Activated B cell treated with CpG ODN at 0.5 μM for 24 hours (primary cell): ENCODE measurements at places on chromosomes 7 and 10. TPM values are rescaled to one million over a fixed set of nuclear protein-coding genes. Genes with fewer than 3 reads are reported as not detected.

DNA sequence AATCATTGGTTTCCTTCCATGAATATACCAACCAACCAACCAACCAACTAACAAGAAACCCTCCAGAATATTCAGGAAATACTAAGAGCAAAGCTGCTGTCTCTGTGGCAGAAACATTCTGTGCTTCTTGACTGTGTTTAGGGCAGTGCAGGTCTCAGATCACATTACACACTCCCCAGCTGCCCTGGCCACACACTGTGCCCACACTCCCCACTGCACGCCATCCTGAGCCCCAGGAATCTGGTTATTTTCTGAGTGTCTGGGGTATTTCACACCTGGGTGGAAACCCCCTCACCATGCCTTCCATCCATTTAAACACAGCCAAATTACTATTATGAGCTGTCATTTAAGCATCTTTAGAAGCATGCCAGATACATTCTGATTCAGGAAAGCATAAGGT, 183.7 kb upstream of the ANK3 start:
- H3K27ac ChIP-seq = no peak overlapping the region
- H3K4me3 ChIP-seq = no peak overlapping the region
- peaks cover 16% of the 10 kb centered on the region for H3K27me3 ChIP-seq
- peaks cover 27% of the 10 kb centered on the region for H3K4me1 ChIP-seq

PTTG1IP2 gene
- total RNA-seq = not detected in 2 replicates

DNA sequence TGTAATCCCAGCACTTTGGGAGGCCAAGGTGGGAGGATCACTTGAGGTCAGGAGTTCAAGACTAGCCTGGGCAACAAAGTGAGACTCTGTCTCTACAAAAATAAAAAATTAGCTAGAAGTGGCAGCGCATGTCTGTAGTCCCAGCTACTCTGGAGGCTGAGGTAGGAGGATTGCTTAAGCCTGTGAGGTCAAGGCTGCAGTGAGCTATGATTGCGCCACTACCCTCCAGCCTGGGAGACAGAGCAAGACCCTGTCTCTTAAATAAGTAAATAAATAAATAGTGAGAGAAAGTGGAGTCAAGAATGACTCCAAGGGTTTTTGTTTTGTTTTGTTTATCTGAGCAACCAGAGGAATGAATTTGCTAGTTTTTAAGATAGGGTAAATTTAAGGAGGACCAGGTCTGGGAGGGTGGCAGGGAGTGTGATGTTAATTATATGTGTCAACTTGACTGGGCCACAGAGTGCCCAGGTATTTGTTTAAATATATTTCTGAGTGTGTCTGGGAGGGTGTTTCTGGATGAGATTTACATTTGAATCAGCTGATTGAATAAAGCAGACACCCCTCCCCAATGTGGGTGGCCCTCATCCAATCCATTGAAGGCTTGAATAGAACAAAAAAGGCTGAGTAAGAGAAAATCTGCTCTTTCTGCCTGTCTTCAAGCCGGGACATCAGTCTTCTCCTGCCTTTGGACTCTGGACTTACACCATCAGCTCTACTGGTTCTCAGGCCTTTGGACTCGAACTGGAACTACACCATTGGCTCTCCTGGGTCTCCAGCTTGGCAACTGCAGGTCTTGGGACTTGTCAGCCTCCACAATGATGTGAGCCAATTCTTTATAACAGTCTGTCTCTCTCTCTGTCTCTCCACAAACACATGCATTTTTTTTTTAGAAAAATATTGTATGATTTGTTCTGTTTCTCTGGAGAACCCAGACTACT, 23.5 kb downstream of the IMPDH1 start:
- H3K36me3 ChIP-seq = no peaks in the 10 kb centered on the region
- no peak for DNase-seq
- H3K27me3 ChIP-seq = no peaks in the 10 kb centered on the region
- H3K27ac ChIP-seq = no peak overlapping the region

- no peak for DNase-seq
- H3K4me1 ChIP-seq = peaks cover 39% of the 10 kb centered on the region
- peaks cover 9% of the 10 kb centered on the region for H3K36me3 ChIP-seq
- no peaks in the 10 kb centered on the region for H3K27me3 ChIP-seq
- H3K4me3 ChIP-seq = peak overlapping the region; percentile 97
- peak overlapping the region; percentile 83 for H3K27ac ChIP-seq
These were observed 775 bp downstream of the STARD3NL start for GRCh38 chr7:38178695-38179344.

DNA sequence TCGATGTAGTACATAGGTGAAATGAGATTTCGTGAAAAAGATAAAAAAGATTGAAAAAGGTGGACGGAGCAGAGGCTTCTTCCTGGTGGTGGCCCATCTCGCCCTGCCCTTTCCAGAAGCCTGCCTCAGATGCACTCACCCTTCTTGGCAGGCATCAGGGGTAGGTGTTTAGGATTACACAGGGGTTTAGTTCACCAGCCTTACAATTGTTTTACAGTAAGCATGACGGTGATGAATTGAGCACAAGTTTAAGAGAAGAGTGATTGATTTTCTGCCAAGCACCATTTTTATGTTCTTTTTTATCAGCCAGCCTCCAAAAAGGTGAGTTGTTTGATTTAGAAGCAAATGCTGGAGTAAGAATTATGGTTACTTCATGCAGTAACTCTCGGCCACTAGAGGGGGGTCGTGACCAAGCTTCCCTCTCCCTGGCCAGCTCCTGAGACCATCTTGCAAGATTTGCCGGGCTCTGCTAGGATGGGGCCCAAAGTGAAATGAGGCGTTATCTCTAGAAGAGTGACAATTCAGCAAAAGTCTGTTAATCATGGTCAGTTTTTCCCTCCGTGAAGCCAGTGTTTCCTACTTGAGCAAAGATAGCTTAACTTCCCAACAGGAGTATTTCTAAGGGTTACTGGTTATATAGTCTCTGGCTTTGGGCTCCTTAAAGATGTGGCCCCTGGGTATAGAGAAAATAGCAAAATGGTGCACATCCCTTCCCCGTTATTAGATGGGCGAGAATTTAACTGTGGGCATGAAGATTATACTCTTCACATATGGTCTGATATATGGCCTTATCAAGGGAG, 228.8 kb downstream of the BMPER start:
- no peaks in the 10 kb centered on the region for H3K36me3 ChIP-seq
- H3K27me3 ChIP-seq = no peaks in the 10 kb centered on the region
- H3K27ac ChIP-seq = no peak overlapping the region
- no peak overlapping the region for H3K4me3 ChIP-seq
- H3K4me1 ChIP-seq = no peaks in the 10 kb centered on the region

ZNF853 gene
- total RNA-seq = 2.8 and 3.2 TPM in 2 replicates

METTL27 gene
- 0.66 and 1.7 TPM in 2 replicates for total RNA-seq

- H3K4me1 ChIP-seq = no peaks in the 10 kb centered on the region
- H3K27me3 ChIP-seq = no peaks in the 10 kb centered on the region
These were observed 604.3 kb upstream of the GALNT17 start for GRCh38 chr7:70527520-70528115.

- no peaks in the 10 kb centered on the region for H3K36me3 ChIP-seq
- no peak overlapping the region for H3K4me3 ChIP-seq
- DNase-seq = no peak
These were observed 748.0 kb downstream of the CNTNAP2 start for GRCh38 chr7:146864644-146865043.

ADIRF gene
- 7.9 and 9.5 TPM in 2 replicates for total RNA-seq

DNA sequence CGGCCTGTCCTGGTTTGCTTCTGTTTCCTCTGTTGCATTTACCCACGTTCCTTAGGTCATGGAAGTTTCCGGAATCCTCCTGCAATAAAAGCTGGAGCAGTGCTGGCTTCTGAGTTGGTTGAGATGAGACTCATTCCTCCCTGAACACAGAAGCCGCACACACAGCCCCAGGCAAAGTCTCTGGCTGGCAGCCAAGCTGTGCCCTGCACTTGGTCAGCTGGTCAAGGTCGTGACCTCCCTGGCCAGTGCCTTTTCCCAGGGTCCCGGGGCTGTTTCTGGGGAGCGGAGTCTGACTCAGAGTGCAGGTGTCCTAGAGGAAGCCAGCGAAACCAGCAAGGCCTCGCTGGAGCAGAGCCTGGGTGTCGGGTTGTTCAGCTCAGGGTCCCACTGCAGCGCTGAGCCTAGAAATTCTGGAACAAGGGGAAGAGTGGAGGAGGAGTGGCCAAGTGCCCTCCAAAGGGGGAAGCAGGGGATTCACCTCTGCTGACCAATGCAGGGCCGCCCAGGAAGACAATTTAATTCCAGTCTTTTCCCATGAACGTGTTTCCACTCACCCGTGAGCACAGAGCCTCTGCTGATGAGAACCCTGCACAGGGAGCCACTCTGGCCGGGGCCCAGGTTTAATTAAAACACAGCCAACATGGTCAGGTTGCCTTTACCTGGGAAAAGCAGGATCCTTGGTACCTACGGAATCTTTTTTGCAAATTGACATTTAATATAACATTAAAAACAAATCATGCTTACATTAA, 245.5 kb upstream of the PPP2R2D start:
- H3K36me3 ChIP-seq = no peaks in the 10 kb centered on the region
- no peak for DNase-seq
- H3K4me1 ChIP-seq = no peaks in the 10 kb centered on the region
- no peak overlapping the region for H3K27ac ChIP-seq
- H3K27me3 ChIP-seq = peaks cover 8% of the 10 kb centered on the region

GRCh38 chr10:33039181-33039580, 81.2 kb upstream of the ITGB1 start:
- H3K36me3 ChIP-seq = no peaks in the 10 kb centered on the region
- no peak for DNase-seq
- H3K4me3 ChIP-seq = no peak overlapping the region
- no peaks in the 10 kb centered on the region for H3K4me1 ChIP-seq
- H3K27ac ChIP-seq = no peak overlapping the region

SAP25 gene
- 13.8 and 24.1 TPM in 2 replicates for total RNA-seq

GNAT3 gene
- not detected in 2 replicates for total RNA-seq

TRUB1 gene
- total RNA-seq = 13.0 and 13.9 TPM in 2 replicates

DNA sequence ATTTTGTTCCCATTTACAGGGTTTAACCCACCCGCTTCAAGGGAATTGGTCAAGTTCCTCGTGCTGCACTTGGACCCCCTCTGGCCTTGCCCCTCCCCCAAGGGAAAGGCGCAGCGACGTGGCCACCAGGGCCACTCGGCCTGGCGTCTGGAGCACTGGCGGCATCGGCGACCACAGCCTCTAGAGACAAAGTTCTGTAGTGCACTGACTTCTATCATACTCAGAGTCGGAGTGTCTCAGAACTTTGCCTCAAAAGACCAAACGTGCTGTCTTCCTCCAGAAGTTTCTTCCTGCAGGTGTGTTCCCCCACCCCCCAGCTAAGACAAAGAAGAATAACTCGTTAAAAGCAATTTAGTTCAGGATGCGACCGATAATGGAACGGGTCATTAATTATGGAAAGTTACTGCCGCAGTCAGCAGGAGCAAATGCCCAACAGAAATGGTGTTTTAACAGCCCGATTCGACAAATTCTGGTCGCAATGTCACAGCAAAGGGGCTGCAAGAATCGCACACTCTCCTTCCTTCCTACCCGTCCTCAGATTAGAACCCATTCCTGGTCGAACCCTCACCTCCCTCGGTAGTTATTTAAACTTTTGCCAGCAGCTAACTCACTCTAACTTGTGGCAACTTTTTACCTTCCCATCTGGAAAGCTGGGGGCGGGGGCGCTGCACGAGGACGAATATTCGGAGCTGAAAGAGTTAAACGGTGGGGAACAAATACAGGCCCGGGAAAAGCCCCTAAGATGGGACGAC, 202.1 kb upstream of the NFE2L3 start:
- peaks cover 34% of the 10 kb centered on the region for H3K27me3 ChIP-seq
- peak overlapping the region; percentile 80 for H3K4me3 ChIP-seq
- no peaks in the 10 kb centered on the region for H3K36me3 ChIP-seq
- no peak for DNase-seq
- peaks cover 35% of the 10 kb centered on the region for H3K4me1 ChIP-seq

GRCh38 chr10:87705339-87705738, 45.7 kb downstream of the PAPSS2 start:
- DNase-seq = no peak
- H3K36me3 ChIP-seq = no peaks in the 10 kb centered on the region
- no peaks in the 10 kb centered on the region for H3K4me1 ChIP-seq

NPY4R gene
- not detected in 2 replicates for total RNA-seq

BHLHA15 gene
- 0.35 TPM in 1 of 2 replicates, not detected in the other for total RNA-seq

- no peak overlapping the region for H3K4me3 ChIP-seq
- no peaks in the 10 kb centered on the region for H3K4me1 ChIP-seq
- DNase-seq = no peak
- H3K27ac ChIP-seq = no peak overlapping the region
- no peaks in the 10 kb centered on the region for H3K27me3 ChIP-seq
These were observed 701.2 kb downstream of the AUTS2 start for GRCh38 chr7:70299472-70299807.

- H3K4me1 ChIP-seq = no peaks in the 10 kb centered on the region
- peaks cover 6% of the 10 kb centered on the region for H3K36me3 ChIP-seq
- DNase-seq = no peak
- no peak overlapping the region for H3K4me3 ChIP-seq
- H3K27me3 ChIP-seq = no peaks in the 10 kb centered on the region
These were observed 204.6 kb downstream of the CUX1 start for GRCh38 chr7:102021841-102022618.

SLC26A3 gene
- not detected in 2 replicates for total RNA-seq

DNA sequence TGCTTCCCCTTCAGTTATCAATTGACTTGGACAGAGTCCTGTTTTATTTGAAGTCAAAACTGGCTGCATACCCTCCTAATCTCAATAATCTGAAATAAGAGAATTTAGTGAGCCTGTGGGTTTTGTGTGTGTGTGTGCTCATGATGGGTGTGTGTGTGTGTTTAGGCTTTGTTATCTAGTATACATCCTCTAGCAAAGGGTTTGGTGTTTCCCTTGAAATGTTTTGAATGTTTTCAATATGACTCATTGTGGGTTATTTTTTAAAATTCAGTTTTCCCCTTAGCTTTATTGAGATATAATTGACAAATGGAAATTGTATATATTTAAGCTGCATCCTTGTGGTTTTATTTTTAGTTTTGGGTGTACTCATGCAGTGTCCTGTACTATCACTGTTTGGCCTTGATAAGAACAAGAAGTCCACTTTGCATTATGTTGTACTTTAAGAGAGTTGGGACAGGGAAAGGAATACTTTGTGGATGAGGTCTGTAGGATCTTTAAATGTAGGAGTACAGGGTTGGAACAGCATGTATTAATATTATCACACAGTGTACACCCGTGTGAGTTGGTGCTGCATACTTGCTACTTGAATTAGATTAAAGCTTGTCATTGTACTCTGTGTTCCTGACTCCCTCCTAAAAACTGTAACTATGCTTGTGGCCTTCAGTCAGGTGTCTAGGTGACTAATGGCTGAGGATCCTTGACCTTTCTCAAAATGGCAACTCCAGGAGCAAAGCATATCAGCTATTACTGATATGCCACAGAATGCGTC, 58.3 kb downstream of the VCL start:
- H3K4me1 ChIP-seq = peaks cover 24% of the 10 kb centered on the region
- H3K36me3 ChIP-seq = no peaks in the 10 kb centered on the region
- DNase-seq = no peak
- no peak overlapping the region for H3K27ac ChIP-seq

- no peak for DNase-seq
- peaks cover 49% of the 10 kb centered on the region for H3K36me3 ChIP-seq
- peak overlapping the region; percentile 97 for H3K4me3 ChIP-seq
- peaks cover 84% of the 10 kb centered on the region for H3K4me1 ChIP-seq
- H3K27me3 ChIP-seq = no peaks in the 10 kb centered on the region
These were observed 25.3 kb downstream of the PRSS2 start for GRCh38 chr7:142796001-142796500.
